GM18507 (cell line): ENCODE measurements at places on chromosomes 13 and 19.

GRCh38 chr13:113275387-113275786, 21.7 kb upstream of the LAMP1 start:
- no peak for DNase-seq

- DNase-seq = no peak
Measured at GRCh38 chr19:48716562-48717291, 2.8 kb downstream of the MAMSTR start.

- no peak for DNase-seq
Measured at GRCh38 chr19:52599241-52599640, 29.2 kb downstream of the ZNF701 start.

DNA sequence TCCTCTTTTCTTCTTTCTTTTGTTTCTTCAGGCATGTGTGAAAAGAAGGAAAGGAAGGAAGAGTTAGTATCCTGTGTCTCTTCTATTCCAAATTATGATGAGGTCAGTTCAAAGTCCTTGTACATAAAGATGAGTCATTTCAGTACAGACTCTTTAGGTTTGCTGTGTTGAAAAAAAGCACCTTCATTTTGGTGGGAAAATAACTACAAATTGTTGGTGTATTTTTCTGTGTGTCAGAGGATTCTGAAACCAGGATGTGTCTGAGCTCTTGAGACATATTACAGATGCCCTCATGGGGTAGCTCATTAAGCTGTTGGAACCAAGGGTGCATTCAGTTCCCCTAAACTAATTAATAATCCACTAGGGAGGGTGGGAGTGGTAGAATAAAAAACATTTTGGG, 5.8 kb upstream of the HSPH1 start:
- DNase-seq = no peak

- DNase-seq = no peak
Measured at GRCh38 chr19:45793178-45793564, 526 bp upstream of the DMWD start.

DNA sequence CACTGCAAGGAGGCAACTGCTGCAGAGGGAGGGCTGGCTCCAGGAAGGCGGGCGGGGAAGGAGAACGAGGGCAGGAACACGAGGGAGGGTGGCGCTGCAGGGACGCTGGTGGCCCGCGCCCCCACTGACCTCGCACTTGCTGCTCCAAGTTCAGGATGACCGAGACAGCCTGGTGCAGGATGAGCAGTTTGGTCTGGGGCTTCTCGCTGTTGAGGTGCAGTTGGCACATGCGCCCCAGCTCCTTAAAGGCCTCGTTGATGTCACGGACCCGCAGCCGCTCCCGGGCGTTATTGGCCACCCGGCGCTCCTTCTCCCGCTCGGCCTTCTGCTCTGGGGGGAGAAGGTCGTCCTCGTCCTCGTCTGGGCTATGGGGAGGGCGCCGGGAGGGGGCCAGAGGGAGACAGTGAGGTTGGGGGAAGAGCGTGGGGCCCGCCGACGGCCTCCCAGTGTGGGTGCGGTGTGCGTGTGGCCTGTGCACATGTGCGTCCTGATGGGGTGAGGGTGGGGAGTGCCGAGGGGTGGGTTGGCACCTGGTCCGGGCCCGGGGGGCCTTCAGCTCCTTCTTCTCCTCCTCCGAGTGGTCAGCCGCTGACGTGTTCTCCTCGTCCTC, 10.0 kb upstream of the UQCR11 start:
- DNase-seq = no peak

DNA sequence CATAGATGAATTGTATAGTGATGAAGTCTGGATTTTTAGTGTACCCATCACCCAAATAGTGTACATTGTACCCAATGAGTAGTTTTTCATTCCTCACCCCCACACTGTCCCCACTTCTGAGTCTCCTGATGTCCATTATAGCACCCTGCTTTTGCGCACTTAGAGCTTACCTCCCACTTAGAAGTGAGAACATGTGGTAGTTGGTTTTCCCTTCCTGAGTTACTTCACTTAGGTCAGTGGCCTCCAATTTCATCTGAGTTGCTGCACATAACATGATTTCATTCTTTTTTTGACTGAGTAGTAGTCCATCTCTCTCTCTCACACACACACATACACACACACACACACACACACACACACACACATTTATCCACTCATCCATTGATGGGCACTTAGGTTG, 43.2 kb upstream of the ALOX5AP start:
- no peak for DNase-seq

DNA sequence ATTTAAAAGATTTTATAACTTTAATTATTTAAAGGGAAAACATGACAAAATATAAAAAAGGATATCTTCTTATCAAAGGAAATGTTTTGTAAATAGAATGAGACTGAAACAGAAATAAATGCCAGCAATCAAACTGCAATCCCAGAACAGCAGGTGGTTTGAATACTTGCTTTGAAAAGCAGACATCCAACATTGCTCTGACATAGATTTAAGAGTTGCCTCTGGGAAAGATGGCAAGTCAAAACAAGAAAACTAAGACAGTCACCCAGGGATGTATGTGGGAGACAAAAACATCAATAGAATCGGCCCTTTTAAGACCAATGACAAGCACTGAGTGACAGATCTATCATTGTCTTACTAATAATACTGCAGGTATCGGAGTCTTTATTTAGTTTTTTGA, 789.7 kb upstream of the GPC6 start:
- DNase-seq = no peak

- no peak for DNase-seq
Measured at GRCh38 chr13:52010890-52011631, at the start of gene ATP7B. Gene ATP7B, minus strand, starts transcription at chr13:52011450. Its CDS starts 113 bp downstream, at chr13:52011337.

- DNase-seq = no peak
Measured at GRCh38 chr19:38737921-38738737, 6.1 kb downstream of the CAPN12 start.

DNA sequence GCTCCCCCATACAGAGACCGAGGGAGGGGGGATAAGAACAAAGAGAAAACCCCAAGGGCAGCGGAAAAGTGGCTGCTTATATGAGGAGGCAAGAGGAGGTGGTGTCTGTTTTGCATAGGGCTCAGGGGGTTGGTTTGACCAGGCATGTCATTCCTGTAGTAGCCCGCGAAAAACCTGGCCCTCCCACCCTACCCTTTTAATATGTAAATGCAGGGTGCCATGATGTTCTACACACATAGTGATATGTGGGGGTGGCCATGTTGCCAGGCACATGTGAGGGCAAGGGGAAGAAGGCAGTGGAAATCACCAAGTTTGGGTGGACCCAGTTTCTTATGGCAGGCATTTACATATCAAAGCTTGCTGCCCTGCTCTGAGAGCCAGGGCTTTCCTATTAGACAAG, 203.5 kb upstream of the UBL3 start:
- no peak for DNase-seq

DNA sequence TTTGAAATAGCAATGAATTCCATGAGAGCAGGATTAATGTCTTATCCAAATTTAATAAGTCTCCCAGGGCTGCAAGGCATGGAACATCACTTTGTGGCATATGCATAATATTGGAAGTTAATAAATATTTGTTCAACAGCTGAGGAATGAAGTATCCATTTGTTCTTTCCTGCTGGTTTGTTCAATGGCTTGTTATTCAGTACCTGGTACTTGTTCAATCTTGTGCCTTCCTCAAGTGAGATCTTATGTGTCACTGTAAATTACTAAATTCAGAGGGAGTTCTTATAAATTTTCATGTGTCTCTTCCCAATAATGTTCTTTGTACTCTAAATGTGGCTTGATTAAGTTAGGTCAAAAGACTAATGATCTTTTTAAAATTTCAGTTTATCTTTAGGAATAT, 1105.5 kb upstream of the SPRY2 start:
- no peak for DNase-seq

- DNase-seq = no peak
Measured at GRCh38 chr13:41756198-41756880, 204.6 kb downstream of the VWA8 start.

- no peak for DNase-seq
Measured at GRCh38 chr13:32317716-32318465, 2.6 kb downstream of the BRCA2 start.

DNA sequence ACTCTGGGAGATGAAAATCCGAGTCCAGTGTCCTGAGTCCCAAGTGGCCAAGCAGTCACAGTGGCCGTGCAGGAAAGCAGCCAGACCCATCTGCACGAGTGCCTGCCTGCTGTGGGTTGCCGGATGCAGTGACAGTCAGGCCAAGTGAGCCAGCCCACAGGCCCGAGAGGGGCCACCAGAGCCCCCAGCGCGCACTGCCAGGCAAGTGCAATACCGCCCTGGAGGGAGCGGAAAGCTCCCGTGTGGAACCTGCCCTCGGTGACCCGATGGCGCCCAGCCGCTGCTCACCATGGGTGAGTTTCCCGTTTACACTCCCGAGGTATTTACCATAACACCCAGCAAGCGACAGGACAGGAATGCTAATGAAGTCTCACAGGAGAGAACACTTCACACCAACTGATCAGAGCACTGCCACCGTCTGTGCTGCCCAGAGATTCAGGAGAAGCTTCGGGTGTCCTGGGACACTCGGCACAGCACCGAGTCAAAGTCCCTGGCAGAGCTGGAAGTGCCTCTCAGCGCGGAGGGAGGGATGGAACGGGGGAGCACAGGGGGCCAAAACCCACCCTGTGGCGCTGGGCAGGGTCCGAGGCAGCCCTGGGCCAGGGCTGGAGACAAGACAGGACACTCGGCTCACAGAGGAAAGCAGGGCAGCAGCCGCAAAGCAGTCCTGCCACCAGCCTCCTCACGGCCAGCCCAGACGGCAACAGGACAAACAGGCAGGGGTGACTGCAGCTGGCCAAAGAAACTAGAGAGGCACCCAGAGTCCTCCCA, 21.3 kb upstream of the TINCR start:
- no peak for DNase-seq

- DNase-seq = no peak
Measured at GRCh38 chr13:104411141-104411765, 1345.0 kb upstream of the SLC10A2 start.

DNA sequence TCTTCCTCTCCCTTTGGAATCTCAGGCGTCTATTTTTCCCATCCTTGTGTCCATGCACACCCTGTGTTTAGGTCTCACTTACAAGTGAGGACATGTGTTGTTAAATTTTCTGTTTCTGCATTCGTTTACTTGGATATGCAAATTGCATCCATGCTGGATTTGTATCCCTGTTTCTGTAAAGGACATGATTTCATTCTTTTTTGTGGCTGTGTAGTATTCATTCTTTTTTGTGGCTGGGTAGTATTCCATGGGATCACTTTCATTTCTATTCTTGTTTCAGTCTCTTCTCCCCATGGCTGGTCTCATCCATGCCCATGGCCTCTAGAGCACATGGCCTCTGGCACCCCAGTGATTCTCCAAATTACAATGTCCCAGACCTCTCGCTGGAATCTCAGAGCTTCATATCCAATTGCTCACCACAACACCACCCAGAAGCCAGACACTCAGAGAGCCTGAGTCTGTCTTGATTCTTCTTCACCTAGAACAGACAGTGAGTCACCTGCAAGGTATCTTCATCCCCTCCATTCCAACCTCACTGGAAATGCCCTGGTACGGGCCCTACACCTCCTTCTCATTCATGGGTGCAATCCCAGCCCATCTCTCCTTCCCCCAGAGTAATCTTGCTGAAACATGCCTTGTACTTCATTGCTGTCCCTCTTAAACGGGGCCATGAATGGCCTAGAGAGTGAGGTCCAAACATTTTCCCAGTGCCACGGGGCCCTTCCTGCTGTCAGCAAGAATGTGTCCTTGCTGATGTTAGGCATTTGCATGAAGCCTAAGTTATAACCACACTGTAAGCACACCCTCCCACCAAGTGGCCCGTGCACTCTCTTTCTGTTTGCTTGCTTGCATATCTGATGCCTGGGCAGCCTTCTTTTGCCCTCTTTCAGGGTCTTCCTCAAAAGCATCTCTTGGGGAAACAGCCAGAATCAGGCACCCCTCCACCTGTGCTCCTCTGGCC, 476.2 kb upstream of the TSHZ3 start:
- no peak for DNase-seq

GRCh38 chr13:24328145-24328544, 18.8 kb downstream of the C1QTNF9 start:
- DNase-seq = no peak

- DNase-seq = no peak
Measured at GRCh38 chr13:44697058-44697457, 120.9 kb upstream of the TSC22D1 start.

DNA sequence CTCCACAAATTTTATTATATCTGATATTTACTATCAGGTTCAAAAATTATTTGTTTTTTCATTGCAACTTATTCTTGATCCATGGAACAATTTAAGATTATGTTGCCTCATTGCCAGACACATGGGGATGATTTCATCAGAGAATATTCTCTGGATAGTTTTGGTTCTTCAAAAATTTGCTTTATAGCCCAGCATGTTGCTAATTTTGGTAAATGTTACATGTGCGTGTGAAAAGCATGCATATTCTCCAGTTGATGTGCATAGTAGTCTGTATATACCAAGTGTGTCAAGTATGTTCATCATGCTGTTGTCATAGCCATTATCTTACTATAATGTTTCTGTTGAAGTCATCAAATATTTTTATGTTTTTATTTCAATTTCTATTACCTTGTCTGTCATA, 122.3 kb downstream of the RFC3 start:
- DNase-seq = no peak

- no peak for DNase-seq
Measured at GRCh38 chr13:74218291-74218690, 84.1 kb upstream of the KLF12 start.

DNA sequence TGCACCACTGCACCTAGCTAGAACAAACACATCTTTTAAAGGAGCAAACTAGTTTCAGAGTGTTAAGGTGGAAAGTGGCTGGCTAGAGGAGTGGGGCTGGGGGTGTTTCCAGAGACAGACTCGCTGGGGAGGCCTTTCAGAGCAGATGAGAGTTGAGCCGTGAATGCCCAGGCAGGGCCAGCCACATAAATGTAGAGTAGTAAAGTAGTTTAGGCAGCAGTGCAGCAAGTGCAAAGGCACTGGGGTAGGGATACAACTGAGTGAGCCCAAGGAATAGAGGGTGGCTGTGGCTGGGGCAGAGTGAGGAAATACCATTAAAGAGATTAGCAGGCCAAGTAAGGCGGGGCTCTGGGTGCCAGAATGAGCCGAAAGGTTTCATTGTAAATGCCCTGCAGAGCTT, 72.0 kb downstream of the ALOX5AP start:
- no peak for DNase-seq

GRCh38 chr13:35554972-35555623, 78.6 kb upstream of the MAB21L1 start:
- no peak for DNase-seq

DNA sequence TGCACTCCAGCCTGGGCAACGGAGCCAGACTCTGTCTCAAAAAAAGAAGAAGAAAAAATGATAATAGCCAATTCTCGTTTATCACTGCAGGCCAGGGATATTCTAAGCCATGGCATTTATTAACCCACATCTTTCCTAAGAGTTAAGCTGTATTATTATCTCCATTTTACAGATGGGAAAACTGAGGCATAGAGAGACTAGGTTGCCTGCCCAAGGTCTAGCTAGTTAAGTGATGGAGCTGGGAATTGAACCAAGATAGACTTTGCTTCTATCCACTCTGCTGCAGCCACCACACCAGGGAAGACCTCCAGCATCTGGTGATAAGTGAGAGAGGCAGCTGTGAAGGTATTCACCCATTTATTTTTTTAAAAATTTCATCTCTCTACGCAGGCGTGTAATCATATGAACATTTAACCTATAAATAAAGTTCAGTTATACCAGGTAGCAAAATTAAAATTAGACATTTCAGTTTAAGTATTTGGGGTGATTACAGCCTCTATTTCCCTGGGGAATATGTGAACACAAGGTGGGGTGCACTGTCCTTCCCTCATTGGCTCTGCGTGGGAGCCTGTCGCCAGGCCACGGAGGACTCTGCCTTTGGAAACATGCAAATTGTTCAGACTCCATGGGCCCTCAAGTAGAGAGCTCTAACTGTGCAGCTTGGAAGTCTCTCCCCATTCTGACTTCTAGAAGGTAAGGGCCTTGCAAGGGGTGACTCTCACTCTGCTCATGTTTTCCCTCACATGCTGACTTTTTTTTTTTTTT, 157.8 kb downstream of the SIPA1L3 start:
- DNase-seq = no peak
